ENCODE measurements at places on chromosomes 2 and 18.

DNA sequence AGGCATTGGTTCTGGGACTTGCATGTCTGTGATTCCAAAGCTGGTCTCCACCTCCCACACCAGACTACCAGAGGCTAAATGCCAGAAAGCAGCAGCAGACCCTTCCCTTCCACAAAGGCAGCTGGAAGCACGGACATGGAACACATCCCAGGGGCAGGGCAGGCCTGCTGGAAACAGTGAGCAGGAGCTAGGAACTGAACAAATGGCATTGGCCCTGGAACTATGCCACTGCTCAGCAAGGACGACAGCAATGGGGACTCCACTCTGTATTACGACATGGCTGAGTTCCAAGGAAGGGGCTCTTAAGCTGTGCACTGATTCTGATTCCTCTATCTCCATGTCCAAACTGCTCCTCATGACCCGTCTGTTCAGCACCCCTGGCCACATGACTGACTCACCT lies 77.8 kb upstream of the TFCP2L1 start:
- DNase-seq, result no peak

GRCh38 chr2:1233281-1233680 lies 180.0 kb upstream of the TPO start:
- no peak for DNase-seq

GRCh38 chr18:36015629-36016028 lies 43.1 kb downstream of the RMP24 start:
- no peak for DNase-seq

DNA sequence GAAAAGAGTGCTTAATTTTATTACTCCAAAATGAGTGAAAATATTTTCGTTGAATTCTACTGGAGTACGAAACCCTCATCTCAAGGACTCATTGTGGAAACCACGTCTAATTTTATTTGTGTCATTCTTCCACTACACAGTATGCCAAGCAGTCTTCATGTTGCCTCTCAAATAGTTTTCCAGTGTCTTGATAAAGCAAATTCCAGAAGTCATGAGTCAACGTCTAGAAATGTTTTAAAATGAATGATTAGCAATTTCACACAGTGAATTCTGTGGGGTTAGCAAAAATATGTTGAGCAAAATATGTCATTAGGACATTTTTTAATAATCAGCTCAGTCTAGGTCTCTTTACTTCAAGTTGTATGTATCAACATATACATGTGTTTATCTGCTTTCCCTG lies 865.5 kb downstream of the DSC3 start:
- no peak for DNase-seq

GRCh38 chr2:75287624-75288316 lies 88.5 kb upstream of the TACR1 start:
- no peak for DNase-seq

- DNase-seq, result no peak
These were observed 84.5 kb downstream of the COL5A2 start for GRCh38 chr2:189095101-189095500.

DNA sequence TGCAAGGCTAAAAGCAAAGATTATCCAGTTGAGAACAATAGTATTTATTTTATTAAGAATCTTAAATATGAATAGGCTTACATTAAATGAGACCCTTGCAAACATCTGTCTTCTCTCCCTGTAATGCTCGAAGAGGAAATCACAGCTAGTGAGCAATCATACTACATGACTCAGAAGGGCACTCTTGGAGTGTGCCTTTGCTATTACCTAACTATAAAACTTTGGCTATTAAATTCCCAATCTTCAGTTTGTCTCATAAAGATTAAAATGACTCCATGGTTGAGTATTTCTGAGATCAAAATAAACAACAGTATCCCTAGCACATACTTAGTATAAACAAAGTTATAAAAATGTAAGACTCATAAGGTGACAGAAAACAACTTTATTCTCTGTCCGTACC lies 296.9 kb downstream of the KCNJ3 start:
- DNase-seq, result no peak

GRCh38 chr18:25898965-25899364 lies 191.4 kb downstream of the SS18 start:
- DNase-seq, result no peak

- no peak for DNase-seq
These were observed 6.2 kb downstream of the CCBE1 start for GRCh38 chr18:59690996-59691395.

- no peak for DNase-seq
These were observed 387.8 kb downstream of the IRS1 start for GRCh38 chr2:226411727-226412360.

- DNase-seq, result peak; percentile 66
These were observed 972 bp upstream of the DLX2 start for GRCh38 chr2:172103471-172104272.

DNA sequence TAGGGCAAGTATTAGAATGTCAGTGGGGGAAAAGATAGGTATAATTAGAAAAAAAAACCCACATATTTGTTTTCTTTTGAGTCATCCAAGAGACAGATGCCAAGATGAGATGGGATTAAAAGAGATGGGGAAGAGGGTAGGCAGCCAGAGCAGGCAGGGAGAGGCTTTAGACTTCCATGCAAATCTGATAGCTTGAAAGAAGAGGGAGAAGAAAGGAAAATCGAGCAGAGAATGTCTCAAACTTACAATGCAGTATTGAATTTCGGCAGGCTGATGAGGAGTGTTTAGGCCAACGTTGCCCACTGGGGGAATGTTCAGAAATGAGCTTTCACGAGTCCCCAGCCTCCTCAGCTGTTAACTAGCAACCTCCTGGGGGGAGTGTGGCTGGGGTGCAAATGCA lies 91.3 kb downstream of the SPATS2L start:
- no peak for DNase-seq

- DNase-seq, result no peak
These were observed 109.2 kb upstream of the SESTD1 start for GRCh38 chr2:179373816-179374215.

GRCh38 chr2:203972066-203972465 lies 35.5 kb downstream of the ICOS start:
- no peak for DNase-seq

DNA sequence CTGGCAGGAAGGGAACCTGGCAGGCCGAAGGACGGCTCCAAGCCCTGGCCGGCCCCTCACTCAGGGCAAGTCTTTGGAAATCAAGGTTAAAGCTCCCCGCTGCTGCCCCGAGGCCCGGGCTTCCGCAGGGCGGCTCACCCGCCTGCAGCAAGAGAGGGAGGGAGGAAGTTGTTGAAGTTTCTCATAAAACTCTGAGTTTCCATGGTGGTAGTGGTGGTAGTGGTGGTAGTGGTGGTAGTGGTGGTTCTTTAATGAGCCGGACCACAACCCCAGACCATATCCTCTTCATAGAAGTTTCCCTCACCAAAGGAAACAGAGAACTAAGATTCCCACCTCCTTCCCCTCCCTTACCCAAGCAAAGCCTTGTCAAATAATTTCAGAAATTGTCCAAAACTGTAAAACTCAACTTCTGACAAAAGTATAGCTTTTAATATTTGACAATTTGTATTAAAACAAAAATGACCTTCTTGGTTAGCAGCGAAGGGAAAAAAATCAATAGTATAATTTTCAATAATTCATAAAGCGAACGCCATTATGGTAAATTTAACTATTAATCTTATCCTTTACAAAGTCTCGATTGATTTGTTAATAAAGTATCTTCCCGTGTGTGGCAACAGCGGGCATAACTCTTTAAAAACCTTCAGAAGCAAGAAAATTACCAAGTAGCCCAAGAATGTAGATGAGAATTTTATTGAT lies 1.5 kb upstream of the HOXD10 start:
- DNase-seq, result no peak

DNA sequence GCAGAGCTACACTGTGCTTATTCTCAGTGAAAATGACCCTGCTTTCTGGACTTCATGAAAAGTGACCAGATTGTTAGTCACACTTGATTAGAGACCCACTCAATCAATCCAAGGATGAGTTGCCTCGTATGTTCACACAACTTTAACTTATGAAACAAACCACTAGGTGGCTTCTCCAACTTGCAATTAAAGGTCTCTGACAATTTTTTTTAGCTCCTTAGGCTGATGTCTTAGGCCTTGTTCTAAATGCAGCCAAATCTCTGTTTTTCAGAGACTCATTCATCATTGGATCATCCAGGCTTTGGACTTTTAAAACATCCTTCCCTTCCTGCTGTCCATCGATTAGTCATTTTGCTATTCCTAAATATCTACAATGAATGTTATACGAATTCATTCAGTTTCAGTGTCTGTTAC lies 63.4 kb downstream of the MREG start:
- peak; percentile 4 for DNase-seq

- no peak for DNase-seq
These were observed 60.8 kb downstream of the CRACDL start for GRCh38 chr2:98875081-98875728.

DNA sequence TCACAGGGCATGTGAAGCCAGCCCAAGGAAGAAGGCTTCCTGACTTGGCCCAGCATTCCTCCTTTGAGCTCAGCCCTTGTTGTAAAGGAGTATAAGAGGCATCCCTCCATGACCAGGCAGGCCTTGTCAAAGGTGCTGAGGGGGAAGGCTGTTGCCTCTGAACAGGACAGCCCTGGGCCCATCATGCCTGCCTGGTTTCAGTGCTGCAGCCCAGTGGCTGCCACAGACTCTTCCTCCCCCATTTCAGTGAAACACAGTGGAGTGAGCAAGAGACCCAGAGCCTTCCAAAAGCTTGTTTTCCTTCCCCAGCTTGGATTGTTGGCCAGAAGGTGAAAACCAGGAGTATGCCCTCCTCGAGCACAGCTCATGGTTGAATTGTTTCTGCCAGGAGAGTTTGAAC lies 19.9 kb upstream of the RPL37A start:
- DNase-seq, result no peak

DNA sequence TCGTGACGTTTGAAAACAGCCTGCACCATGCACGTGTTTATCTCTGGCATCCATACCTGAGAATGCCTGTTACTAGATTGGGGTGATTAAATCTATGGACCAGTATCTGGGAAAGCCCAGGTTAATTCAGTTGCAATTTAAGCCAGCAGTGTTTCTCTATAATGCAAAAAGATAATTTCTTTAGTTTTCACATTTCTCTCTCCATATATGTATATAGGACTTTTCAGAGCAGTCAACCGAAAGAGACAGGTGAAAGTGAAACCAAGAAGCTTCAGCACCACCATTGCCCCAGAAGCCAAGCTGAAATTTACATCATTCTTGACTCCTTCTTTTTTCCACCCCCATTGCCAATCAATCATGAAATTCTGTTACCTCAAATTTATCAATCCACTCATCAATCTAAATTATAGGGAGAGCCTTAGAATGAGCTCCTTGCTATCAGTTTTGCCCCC lies 2.7 kb upstream of the LRP2 start:
- no peak for DNase-seq

DNA sequence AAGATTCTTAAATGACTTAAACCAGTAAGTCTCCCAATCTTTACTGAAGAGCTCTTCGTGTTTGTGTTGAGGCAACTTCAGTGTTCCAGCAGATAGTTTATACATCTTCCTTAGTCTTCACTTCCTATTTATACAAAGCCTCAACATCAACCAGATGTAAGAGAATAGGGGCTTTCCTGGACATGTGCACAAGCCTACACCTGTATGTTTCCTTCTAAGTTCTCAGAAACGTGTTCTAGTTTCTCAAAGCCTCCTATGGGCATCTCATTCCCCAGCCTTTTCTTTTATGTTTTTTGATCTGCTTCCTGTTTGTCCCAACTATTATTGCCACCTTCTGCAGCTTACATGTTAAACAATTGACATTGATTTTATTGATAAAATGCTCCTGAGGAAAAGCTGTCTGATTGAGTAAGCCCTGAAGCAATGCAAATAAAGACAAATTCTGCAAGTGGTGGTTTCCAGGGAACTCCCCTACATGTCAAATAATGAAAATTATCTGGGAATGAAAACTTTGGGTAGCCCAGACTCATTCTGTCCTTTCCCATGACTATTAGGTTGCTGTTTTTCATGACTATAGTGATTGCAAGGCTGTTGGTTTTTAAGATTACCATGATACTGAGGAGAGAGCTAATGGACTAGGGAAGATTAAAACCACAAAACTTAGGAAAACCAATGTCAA lies 663.3 kb upstream of the ACVR2A start:
- DNase-seq, result no peak

- no peak for DNase-seq
These were observed 596.0 kb downstream of the LRP1B start for GRCh38 chr2:141534666-141535362.

DNA sequence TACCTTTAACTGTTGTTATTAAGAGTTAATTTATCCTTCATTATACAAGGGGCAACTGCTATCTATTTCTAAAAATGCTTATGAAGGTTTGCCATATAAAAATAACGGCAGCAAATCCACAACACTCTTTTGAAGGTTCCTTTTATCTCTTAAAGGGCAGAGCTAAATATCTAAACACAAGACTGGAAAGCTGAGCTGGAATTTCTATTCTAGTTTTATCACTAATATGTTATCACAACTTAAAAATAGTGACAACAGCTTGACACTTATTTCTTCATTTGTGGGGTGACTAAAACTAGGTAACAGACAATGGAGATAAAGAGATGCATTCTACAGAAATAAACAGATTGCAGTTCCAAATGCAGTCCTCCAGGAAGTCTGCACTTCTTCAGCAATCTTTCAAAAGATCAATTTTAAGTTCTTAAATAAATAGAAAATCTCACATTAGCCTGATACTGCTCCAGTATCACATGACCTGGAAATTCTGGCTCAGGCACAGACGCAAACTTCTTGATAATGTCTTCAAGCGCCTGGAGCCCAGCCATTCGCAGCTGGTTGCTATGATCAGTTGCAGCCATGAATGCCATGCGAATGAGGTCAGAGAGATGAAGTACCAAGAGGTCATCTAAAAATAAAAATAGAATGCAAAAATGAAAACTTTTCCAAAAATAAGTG lies 54.0 kb upstream of the STRN start:
- DNase-seq, result no peak

- no peak for DNase-seq
These were observed 137.2 kb upstream of the GPC1 start for GRCh38 chr2:240298117-240298790.

- no peak for DNase-seq
These were observed 359.9 kb upstream of the ZC3H15 start for GRCh38 chr2:186126181-186126580.

DNA sequence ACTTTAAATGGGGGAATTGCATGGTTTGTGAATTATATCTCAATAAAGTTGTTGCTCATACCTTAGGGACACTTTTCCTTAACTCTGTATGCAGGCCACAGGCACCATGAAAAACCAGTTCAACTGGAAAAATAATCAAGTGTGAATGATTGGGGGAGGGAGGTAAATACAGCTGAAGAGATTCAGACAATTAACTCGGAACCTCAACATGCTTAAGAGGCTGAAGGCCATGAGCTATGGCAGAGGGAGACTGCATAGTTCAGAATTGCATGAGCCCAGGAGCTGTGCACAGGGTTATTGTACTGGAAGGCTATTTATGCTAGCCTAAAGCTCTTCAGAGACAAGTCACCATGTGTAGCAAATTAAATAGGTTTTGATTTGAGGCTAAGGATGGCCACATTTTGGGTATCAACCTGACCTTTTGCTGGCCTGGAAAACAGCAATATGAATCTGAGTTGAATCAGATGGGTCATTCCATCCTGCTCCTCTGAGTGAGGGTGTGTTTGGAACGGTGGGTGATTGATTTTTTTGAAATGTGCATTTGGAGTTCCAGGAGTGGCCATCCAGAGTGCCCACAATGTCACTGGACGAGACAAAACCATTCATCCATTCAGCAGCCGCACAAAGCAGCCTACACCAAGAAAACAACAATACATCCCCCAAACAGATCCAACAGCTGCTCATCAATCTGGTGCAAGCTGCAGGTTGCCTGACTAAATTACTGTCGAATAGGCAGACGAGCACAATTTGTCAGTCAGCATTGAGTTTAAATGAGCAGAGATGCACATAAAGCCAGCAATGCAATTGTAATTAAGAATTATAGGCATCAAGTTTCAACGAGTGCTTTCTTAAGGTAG lies 42.5 kb downstream of the HRH4 start:
- DNase-seq, result no peak

GRCh38 chr18:48550101-48550729 lies 11.4 kb downstream of the CTIF start:
- no peak for DNase-seq

All from NCI-H2107 (cell line).